ENCODE measurements at places on chromosomes 13 and 19.
A peak's percentile ranks its signal among the peaks of the same experiment; 100 is the strongest.

GRCh38 chr19:46025835-46026234, 3.0 kb upstream of the PGLYRP1 start:
- DNase-seq: no peak

- DNase-seq: no peak
Observed at GRCh38 chr19:17320435-17320834, 11.1 kb downstream of the DDA1 start.

GRCh38 chr19:53875602-53876325, 6.2 kb upstream of the PRKCG start:
- DNase-seq: peak; percentile 37

GRCh38 chr13:112058519-112058873, 8.5 kb upstream of the SOX1 start:
- no peak for DNase-seq
